Peyer's patch (tissue), 4 donors: ENCODE measurements at places on chromosomes 16 and 17.

- no peak for DNase-seq
Measured at GRCh38 chr16:86653285-86654006, 75.1 kb downstream of the FOXL1 start.

GRCh38 chr17:31746884-31747495, 112.1 kb downstream of the COPRS start:
- no peak for DNase-seq

DNA sequence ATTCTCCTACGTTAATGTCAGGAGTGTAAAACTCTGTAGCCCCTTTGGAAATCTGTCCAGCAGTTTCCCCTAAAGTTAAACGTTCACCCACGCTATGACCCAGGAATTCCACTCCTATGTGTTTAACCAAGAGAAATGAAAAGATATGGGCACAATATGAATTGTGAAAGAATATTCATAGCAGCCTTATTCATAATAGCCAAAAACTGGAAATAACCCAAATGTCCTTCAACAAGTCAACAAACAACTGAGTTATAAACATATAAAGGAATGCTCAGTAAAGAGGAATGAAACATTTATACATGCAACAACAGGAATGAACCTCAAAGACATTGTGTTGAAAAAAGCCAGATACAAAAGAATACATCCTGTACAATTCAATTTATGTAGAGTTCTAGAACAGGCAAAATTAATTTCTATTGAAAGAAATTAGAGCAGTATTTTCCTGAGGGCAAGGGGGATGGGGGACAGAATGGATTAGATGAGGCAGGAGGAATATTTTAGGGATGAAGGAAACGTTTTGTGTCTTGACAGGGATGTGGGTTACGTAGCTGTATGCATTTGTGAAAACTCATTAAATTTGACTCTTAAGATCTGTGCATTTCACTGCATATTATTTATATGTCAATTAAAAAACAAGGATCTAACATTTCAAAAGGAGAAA, 286.7 kb upstream of the CDH5 start:
- DNase-seq = no peak

GRCh38 chr17:52892334-52892733, 733.8 kb upstream of the CA10 start:
- DNase-seq = no peak

DNA sequence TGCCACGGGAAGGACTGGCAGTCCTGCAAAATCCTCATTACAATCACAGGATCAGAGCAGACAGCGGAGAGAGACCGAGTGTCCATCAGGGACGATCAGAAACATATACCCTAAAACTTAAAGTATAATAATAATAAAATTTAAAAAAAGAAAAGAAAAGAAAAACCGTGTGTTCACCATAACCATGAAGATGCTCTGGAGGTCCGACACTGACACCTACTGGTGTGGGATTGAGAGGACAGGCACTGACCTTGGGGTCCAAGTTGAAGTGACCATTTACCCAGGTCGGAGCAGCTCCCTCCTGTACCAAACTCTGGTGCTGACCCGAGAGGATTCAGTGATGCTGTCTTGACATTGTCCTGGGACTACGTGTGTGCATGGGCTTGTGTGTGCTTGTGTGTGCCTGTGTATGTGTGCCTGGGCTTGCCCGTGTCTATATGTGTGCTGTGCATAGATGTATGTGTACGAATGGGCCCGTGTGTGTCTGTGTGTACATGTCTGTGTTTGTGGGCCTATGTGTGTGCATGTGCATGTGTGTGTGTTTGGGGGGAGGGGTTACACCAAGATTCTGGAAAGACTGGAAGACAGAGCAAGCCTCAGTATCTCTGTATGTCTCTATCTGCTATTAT, 10.0 kb upstream of the CD300LD start:
- peak; percentile 61 for DNase-seq

- DNase-seq = no peak
Measured at GRCh38 chr16:21634216-21634615, 18.2 kb downstream of the IGSF6 start.
